Transverse colon (tissue), 4 donors: ENCODE measurements at places on chromosomes 4 and X. TPM values are rescaled to one million over a fixed set of nuclear protein-coding genes. Genes with fewer than 3 reads are reported as not detected.

VCX3B gene
- total RNA-seq: not detected

SH3TC1 gene
- total RNA-seq: 15.0 TPM

DNA sequence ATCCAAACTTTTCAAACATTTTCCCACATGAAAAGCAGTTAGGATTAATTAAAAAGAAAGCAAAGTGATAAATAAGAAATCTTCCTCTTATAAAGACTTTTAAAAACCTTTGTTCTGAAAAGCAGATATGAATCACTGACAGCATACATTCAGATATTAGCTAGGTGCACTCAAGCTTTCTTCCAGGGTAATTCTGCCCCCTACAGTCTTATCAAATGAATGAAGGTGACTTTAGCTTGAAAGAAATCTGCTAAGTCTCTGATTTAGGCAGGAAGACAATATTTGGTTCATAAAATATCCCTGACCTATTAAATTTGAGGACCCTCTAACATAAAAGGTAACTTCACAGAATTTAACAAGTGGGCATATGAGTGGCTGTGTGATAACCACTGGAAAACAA lies 209.1 kb upstream of the FAM47A start:
- no peaks in the 10 kb centered on the region for H3K27me3 ChIP-seq
- no peak overlapping the region for H3K27ac ChIP-seq
- DNase-seq: no peak
- no peak overlapping the region for H3K4me3 ChIP-seq
- H3K36me3 ChIP-seq: no peaks in the 10 kb centered on the region

GRCh38 chr4:78652282-78652876 lies 100.8 kb downstream of the ANXA3 start:
- DNase-seq: no peak
- no peaks in the 10 kb centered on the region for H3K27me3 ChIP-seq
- no peaks in the 10 kb centered on the region for H3K36me3 ChIP-seq
- H3K27ac ChIP-seq: no peak overlapping the region
- H3K4me1 ChIP-seq: no peaks in the 10 kb centered on the region
- no peak overlapping the region for H3K4me3 ChIP-seq

DNA sequence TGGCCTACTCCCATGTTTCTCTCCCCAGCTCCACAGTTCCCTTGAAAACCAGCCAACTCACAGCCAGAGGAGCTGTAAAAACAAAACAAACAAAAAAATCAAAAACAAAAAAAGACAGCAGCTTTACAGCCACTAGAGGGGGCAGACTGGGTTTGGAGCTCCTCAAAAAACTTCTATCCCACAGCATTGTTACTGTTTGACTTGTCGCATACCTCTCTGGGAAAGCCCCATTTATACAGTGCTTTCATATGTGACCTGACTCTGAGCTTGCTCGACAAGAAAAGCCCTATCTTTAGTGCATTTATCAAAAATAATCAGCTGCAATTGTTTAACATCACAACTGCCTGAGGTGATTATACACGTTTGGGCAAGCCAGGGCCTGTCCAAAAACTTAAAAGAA lies 21.6 kb downstream of the TSPAN6 start:
- H3K27me3 ChIP-seq: no peaks in the 10 kb centered on the region
- peak; percentile 18 for DNase-seq
- no peaks in the 10 kb centered on the region for H3K4me1 ChIP-seq
- no peaks in the 10 kb centered on the region for H3K36me3 ChIP-seq
- no peak overlapping the region for H3K4me3 ChIP-seq
- H3K27ac ChIP-seq: no peak overlapping the region

- DNase-seq: no peak
- H3K27ac ChIP-seq: no peak overlapping the region
- H3K36me3 ChIP-seq: no peaks in the 10 kb centered on the region
- H3K4me3 ChIP-seq: no peak overlapping the region
- H3K4me1 ChIP-seq: no peaks in the 10 kb centered on the region
- no peaks in the 10 kb centered on the region for H3K27me3 ChIP-seq
Measured at GRCh38 chrX:68177542-68177941, 255.8 kb downstream of the OPHN1 start.

DNA sequence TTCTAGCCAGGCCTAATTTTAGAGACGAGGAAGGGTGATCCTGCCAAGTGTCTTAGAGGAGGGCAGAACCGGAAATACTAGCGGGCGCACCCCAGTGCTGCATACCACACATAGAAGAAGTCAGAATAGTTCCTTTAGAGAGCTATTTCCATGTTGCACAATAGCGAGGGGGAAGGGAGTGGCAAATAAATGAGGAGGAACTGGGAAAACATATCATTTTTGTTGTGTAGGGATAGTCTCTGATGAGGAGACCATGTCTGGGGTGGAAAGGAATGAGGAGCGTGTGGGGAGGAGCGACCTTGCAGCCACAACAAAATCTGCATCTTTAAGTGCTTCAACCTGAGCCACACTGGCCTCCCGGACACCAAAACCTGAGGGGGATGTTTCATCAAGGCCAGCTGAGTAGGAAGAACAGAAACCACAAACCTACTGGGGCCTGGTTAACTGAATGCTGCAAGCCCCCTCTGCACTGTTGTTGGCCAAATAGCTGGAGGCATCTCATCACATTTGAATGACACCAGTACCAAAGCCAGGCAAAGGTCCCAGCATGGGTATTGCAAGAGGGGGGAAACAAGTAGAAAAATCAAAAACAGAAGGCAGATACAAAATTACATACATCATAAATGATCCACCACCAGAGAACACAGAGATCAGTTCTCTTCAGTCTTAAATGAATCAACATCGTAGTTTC lies 26.7 kb upstream of the C1QTNF7 start:
- peak; percentile 16 for DNase-seq
- H3K27ac ChIP-seq: peak overlapping the region; percentile 64
- H3K4me3 ChIP-seq: no peak overlapping the region
- peaks cover 25% of the 10 kb centered on the region for H3K4me1 ChIP-seq
- no peaks in the 10 kb centered on the region for H3K27me3 ChIP-seq

DNA sequence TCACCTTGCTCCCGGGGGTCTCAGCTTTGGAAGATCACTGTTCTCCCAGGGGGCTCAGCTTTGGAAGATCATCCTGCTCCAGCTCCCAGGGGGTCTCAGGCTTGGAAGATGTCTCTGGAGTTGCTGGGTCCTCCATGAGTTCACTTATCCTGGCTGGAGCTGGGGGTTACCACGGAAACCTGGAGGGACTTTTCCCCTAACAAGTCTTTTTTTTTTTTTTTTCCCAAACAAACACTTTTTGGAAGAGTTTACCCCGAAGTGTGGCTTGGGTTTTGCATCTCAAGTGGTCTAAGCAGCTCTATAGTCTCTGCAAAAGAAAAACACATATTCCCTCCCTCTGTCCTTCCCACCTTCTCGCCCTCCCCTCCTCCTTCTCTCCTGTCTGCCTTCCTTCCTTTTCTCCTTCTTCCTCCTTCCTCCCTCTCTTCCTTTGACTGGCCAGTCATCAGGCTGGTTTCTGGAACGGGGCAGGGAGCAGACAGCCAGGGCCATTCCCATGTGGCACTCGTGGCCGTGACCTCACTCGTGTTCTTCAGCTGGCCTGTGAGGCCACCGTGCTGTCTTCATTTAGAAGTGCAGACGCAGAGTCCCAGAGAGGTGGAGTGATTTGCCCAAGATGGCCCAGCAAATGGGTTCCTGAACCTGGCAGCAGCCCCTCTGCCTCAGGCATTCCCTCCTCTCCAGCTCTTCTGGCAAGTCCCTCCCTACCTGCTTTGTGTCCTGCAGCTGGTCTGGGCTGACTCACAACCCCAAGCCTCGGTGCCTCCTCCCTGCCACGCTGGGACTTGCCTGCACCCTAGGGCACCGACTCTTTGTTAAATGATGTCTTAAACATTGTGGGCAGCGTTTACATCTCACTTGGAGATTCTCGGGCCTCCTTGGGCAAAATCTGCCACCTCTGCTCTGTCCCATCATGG lies 25.9 kb upstream of the HMX1 start:
- no peak overlapping the region for H3K27ac ChIP-seq
- no peak overlapping the region for H3K4me3 ChIP-seq
- DNase-seq: no peak
- H3K36me3 ChIP-seq: no peaks in the 10 kb centered on the region

DNA sequence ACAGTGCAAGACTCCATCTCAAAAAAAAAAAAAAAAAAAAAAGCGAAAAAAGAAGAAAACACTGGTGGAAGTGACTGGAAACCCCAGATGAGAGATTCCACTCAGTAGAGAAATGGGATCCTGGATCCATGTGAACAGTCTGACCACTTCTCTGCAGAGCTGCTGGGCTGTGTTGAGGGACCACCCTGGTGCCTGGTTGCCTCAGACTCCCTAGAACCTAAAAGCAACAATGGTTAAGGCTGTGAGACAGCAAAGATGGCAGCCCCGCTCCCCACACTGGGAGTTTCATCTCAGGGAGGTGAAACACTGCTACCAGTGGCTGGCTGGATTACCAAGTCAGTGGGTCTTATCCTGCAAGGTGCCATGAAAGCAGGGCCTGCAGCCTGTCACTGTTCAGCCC lies 152.8 kb upstream of the ARSJ start:
- H3K27ac ChIP-seq: no peak overlapping the region
- no peak overlapping the region for H3K4me3 ChIP-seq
- H3K36me3 ChIP-seq: no peaks in the 10 kb centered on the region
